Stimulated activated CD4-positive, alpha-beta T cell treated with anti-CD3 and anti-CD28 coated beads, Interleukin-1b, Interleukin-23, amount 100 ng/mL, for 1 hour (primary cell): ENCODE measurements at places on chromosomes 3 and 15.

DNA sequence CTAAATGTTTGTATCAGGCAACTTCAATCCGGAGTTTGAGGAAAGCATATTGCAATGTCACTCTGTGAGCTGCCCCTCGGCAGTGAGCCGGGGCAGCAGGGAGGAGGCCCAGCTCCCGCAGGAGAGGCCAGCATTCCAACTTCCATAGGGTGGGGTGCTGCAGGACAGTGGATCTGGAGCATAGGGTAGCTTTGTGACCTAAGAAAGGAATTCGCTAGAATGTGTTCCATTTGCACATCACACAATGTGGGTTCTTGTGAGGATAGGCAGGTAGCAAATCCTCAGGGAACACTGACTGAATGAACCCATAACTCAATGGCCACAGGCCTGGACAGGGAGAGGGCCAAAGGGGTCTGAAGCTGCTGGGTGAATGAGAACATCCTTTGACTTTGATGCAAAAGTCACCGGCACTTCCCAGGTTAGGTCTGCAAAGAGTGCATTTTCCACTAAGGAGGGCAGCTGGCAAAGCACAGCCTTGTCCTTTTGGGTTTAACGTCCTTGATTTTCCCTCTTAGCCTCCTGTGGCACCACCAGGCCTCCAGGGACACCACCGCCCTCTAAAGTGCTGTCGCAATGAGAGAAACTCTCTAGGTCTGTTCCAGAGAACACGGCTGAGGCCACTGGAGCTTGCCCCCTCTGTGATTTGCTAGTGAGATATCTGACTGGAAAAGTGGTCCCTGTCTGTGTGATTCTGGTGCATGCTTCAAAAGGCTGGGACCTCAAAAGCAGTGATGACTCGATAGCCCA lies 36.2 kb downstream of the GABRB3 start:
- DNase-seq, result no peak

DNA sequence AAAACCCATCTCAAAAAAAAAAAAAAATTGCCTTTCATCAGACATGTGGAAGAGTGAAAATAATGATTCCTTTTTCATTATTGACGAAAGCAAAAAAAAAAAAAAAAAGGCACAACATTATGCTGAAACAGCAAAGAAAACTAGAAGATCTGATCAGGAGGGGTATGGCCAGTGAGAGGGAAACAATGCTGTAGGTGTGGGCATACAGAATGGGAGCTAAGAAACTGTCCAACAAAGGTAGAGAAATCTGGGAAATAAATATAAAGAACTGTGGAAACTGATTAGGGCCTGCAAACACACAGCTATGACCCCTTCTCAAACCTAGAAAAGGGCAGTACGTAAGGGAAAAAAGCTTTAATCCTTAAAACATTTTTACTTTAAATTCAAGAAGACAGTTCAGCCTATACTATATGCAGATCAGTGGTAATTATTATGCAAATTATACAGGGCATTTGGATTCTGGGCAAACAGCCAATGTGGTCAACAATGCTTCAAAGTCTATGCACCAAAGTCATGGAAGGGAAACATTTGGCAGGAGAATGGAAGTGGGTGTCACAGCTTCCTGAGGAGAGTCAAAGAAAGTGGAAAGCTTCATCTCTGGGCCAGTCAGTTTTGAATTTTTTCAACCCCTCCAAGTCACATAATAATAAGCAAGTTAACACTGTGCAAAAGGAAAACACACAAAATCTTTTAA lies 68.3 kb upstream of the SLC12A8 start:
- DNase-seq, result no peak

DNA sequence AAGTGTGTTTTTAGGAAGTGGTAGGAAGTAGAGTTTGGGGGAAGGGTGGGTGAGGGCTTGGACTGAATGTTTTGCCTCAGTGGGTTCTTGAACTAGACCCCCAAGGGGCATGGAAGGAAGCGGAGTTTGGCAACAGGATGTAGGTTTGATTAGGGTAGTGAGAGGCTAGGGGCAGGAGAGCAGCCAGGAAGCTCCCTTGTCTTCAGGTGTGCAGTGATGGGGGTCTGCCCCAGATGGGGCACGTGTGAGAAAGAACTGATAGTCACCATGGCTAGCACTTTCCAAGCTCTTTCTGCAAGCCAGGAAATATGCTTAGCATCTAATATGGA lies 4.7 kb downstream of the ZSCAN2 start:
- DNase-seq, result no peak

DNA sequence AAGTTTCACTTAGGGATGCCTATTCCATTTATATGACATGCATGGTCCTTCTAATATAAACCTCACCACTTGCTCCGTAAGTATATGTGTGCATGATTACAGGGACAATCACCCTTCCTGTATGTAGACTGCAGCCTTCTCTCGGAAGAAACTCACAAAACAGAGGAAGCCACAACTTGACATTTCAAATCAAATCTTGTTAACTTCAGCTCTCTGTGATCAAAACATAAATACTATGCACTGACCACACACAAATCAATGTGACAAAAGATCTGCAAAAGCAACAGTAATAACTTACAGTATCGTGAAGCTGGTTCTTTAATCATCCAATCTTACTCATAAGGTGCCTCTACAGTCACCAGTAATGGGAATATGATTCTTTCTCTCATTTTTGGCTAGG lies 50.2 kb downstream of the FHIT start:
- no peak for DNase-seq
